Ecto neural progenitor cell (in vitro differentiated cells): ENCODE measurements at places on chromosomes 12 and 14.

DNA sequence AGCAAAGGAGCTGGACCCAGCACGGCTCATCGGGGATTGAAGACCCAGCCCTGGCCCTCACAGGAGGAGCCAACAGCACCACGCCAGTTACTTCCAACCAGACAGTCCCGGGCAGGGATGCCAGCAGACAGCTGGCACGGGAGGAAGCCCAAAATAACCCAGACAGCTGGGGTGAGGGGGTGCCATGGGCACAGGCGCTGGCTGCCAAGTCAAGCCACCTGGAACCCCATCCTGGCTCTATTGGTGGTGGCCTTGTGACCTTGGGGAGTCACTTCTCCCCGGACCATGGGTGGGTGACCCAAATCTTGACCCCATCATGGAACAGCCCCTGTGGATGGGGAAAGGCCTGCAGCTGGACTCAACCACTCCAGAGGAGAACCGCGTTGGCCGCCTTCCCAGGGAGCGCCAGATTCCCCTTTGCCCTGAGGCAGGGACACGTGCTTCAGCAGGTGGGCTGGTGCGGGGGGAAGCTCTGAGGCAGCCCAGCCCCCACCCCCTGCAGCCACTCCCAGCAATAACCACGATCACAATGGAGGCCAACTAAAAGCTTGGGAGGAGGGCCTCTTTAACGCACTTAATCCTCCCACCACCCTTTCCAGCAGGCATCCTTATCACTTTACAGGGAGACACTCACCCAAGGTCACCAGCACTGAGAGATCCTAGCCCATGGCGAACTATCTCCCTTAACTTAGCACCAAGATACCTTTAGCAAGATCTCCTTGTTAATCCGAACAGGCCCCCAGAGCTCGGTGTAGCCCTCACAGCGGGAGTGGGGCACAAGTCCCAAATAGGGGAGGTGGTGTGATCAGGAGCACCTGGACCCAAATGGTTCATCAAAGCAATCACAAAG is 4.7 kb upstream of the RHOF start:
- peak; percentile 77 for DNase-seq

GRCh38 chr14:76926521-76927251 is 100.5 kb downstream of the LRRC74A start:
- DNase-seq = peak; percentile 65

- no peak for DNase-seq
Observed at GRCh38 chr12:26224657-26225056, 29.3 kb downstream of the SSPN start.

GRCh38 chr14:61451891-61452400 is 130.6 kb downstream of the PRKCH start:
- DNase-seq = no peak

DNA sequence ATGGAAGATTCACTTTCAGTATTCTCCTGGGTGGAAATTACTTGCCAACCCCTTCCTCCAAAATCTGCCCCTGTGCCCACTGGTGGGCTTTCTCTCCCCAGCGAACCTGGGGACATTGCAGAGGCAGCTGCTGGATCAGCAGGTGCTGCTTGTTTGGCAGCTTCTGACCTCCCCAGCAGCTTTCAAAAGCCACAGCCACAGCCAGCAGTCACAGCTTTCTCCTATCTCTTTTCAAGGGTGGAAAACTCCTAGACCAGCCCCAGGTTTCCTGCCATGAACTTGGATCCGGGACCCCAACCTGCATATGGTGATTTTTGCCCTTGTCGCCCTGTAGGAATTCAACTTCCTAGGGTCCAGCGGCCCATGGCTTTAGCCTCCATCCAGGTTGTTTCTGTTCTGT is 330.8 kb downstream of the ADAMTS20 start:
- no peak for DNase-seq

DNA sequence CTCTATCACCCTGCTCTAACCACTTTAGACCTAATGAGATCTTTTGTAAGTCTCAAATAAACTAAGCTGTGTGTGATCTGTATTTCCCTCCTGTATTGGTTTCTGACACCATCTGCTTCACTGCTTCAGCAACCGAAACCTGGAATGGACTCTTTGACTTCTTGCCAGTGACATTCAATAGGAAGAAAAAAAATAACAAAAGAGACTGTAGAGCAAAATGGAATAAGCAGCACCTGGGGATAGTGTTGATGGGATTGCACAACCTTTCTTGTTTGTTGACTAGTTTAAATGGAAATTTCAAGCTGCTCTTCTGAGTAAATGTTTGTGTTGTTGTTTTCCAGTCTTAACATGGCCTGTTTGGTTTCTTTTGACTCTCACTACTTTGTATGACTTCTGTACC is 888.6 kb upstream of the SEL1L start:
- DNase-seq = no peak

DNA sequence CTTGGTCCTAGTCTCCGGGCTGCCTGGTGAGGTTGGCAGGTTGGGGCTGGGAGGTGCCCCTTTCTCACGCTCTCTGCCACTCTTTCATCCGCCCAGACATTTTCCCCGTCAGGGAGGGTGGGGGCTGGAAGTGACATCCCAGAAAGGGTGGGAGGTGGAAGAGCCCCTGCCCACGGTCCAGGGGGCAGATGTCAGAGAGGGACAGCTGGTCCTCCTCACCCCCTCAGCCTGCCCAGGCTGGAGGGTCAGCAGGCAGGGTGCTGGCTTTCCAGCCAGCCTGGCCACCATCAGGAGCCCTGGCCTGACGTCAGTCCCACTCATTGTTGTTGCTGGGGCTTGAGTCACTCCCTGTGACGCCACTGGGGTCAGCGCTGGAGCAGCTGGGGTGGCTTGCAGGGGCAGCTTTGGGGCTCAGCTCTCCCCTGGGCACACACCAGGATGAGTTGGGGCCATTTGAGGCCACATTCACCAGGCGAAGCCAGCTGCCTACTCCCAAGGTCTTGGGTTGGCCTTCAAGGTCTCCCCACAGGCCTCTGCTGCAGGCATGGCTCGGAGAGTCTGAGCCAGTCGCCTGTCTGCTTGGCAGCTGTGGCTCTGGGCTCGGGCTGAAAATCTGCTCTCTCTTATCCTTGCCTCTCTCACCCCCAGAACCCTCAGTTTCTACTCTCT is 5.7 kb upstream of the ATG101 start:
- peak; percentile 54 for DNase-seq

GRCh38 chr12:5713599-5714081 is 231.4 kb downstream of the ANO2 start:
- peak; percentile 30 for DNase-seq

- DNase-seq = no peak
Observed at GRCh38 chr14:70782361-70782760, 27.0 kb downstream of the MAP3K9 start.

- DNase-seq = no peak
Observed at GRCh38 chr14:68266998-68267397, 447.4 kb downstream of the RAD51B start.

- DNase-seq = no peak
Observed at GRCh38 chr12:40793471-40793870, 101.2 kb downstream of the CNTN1 start.

GRCh38 chr14:38044710-38045109 is 163.0 kb upstream of the SSTR1 start:
- DNase-seq = no peak

GRCh38 chr14:54182419-54183045 is 214.3 kb upstream of the CDKN3 start:
- DNase-seq = no peak

DNA sequence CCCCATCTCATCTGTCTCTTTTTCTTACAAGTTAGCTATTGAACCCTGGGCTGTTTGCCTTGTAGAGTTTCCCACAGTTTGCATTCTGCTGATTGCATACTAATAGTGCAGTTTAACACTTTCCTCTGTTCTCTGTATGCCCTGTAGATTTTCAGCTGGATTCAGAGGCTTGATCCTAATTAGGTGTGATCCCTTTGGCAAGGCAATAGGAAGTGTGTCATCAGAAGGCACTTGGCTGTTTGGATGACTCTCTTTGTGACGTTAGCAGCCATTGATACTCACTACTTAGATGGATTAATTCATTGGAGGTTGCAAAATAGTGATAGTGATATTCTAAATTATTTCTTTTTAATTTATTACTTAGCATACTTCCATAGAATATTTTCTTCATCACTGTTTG is 33.6 kb downstream of the FUT8 start:
- DNase-seq = no peak

- DNase-seq = no peak
Observed at GRCh38 chr12:65325183-65325582, 46.7 kb downstream of the MSRB3 start.

- DNase-seq = no peak
Observed at GRCh38 chr12:104463368-104463767, 6.6 kb downstream of the CHST11 start.

DNA sequence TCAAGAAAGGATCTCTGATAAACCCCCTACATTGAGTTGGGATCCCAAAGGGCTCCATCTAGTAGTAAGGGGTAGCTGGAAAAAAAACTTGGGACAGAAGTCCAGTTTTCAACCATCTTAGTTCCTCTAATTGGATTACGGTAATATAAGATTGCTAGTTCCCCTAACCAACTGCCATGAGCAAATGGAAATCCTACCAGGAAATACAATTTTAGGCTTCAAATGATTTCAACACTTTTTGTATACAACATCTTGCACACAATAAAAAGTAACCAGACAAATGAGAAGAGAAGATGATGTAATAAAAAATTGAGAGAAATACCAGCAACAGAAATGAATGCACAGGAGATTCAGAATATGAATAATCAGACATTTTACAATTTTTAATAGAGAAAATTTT is 73.0 kb downstream of the TSHR start:
- DNase-seq = no peak

- no peak for DNase-seq
Observed at GRCh38 chr12:121647-122046, 55.1 kb downstream of the IQSEC3 start.
